GM23338 (cell line): ENCODE measurements at places on chromosomes 12 and 14. TPM values are rescaled to one million over a fixed set of nuclear protein-coding genes. Genes with fewer than 3 reads are reported as not detected.

DNA sequence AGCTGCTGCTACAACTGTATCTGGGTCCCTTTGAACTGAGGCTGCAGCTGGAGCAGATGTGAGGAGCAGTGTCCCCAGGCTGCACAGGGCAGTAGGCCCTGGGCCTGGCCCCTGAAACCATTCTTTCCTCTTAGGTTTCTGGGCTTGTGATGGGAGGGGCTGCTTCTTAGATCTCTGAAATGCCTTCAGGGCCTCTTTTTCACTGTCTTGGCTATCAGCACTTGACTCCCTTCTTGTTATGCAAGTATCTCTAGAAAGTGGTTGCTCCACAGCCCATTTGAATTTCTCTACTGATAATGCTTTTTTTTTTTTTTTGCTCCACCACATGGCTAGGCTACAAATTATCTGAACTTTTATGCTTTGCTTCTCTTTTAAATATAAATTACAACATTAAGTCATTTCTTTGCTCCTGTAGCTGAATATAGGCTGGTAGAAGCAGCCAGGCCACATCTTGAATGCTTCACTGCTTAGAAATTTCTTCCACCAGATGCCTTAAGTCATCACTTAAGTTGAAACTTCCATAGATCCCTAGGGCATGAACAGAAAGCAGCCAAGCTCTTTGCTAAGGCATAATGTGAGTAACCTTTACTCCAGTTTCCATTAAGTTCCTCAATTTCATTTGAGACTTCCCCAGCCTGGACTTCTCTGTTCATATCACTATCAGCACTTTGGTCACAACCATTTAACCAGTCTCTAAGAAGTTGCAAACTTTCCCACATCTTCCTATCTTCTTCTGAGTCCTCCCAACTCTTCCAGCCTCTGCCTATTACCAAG, 41.1 kb downstream of the ACSM4 start:
- DNase-seq, result no peak

CCDC197 gene
- total RNA-seq, result not detected in 2 replicates

GRCh38 chr14:68592948-68593556, 199.8 kb downstream of the ZFP36L1 start:
- DNase-seq, result no peak

DNA sequence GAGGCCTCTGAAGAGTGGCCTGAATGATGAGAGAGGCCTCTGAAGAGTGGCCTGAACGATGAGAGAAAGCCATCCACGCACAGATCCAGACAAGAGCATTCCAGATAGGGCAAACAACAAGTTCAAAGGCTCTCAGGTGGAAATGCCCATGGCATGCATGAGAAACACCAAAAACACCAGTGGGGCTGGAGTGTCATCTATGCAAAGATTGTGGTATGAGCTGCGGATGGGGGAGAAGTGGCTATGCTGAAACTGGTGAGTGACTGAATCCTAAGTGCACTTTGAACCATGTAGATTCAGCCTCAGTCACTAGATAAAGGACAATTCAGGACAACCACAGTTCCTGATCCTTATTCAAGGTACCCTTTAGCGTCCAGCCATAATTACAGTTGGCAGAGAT, 79.4 kb upstream of the GZMB start:
- no peak for DNase-seq

REC8 gene
- total RNA-seq, result 23.6 and 25.7 TPM in 2 replicates

DNA sequence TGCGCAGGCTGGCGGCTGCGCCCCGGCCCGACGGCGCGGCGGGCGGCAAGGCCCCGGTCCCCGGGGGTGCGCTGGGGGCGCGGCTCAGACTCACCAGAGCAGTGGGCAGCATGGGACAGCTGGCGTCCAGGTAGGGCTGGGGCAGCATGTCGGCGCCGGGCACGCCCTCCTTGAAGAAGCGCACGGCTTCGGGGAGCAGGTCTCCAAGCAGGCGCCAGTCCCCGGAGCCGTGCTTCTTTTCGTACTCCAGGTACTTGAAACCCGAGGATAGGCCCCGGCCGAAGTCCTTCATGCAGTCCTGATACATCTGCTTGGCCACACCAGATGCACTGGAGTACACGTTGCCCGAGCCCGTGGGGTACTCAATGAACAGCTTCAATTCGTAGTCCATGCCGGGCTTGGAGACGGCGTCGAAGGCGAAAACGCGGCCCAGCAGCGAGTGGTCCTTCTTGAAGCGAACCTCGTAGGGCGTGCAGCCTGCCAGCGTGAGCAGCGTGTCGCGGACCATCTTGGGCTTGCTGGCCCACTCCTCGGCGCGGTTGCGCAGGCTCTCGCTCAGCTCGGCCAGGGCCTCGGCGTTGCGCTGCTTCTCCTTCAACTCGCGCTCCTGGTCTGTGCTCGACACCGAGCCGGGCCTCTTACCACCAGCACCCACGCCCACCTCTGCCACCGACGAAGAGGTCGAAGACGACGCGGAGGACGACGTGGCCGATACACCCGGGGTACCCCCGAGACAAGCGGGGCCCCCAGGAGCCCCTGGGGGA, 2.2 kb downstream of the IRF2BPL start:
- DNase-seq, result peak; percentile 56

- peak; percentile 56 for DNase-seq
Measured at GRCh38 chr12:2183556-2184541, 131.1 kb downstream of the CACNA1C start.

DNA sequence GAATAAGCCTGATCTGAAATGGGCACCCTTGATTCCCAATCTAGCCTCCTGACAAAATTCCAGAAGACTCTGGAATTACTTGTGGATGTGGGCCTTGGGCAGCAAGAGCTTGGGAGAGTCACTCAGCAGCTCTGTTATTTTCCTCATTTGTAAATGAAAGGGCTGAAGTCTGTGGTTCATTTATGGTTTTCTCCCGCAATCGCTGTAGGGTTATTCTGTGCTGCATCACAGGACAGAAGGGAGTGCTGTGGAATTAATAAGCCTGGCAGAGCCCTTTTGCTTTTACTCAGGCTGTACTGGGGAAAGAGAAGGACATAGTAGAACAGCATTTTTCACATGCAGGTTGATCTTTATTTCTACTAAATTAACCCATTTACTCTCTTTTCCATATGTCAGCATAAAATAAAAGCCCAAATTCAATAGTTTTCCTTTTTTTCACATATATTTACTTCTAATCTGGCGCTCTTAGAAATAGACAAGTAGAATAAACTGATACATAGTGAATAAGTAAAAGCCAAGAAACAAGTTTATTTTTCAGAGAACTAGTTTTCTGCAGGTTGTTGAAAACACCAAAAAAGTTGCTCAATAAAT, 49.2 kb downstream of the DUSP16 start:
- no peak for DNase-seq

DNA sequence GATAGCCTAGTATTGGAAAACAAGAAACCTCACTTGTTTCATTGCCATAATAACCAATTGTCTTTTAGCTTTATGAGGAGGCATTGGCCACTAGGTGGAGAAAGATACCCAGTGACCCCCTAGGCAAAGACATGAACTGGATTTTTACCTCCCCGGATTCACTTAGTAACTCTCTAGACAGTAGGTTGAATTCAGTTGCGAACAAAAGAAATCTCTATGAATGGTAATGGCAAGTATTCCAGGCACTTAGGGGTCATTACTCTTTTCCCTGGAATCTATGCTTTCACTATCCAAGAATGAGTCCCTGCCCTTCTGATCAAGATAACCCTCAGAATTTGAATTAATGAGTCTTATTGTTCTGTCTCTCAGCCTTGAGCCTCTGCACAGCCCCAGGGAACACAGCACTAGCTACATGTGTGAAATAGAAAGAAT, 29.5 kb upstream of the RHOJ start:
- peak; percentile 78 for DNase-seq

KLRC2 gene
- total RNA-seq, result not detected in 2 replicates

ADCY4 gene
- total RNA-seq, result 0.10 and 1.5 TPM in 2 replicates

ZNF385A gene
- total RNA-seq, result 10.9 and 22.3 TPM in 2 replicates

ARID4A gene
- total RNA-seq, result 9.1 and 14.1 TPM in 2 replicates
